ENCODE measurements at places on chromosomes 6 and 20.

DNA sequence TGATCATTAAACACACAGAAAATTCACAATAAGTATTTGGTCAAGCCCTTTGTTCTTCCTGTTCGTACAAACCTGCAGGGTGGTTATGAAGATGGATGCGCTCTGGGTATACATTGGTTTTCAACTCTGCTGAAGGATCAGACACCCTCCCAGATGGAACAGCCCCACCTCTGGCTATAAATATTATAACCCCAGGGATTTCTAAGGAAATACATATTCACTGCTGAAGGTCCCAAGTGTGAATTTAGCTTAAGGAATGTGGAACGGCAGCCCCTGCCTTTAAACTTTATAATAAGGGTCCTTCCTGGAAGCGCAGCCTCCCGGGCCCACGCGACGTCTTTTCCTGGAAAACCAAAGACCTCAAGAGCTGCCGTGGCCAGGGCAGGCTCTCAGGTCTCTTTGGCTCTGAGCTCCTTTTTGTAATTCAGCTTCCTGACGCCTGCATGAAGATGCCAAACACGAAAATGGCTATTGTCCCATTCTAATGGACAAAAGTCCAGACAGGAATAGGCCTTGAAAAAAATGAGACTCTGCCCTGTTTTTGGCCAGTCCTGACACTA is 172.4 kb upstream of the SSTR4 start:
- peak; percentile 74 for DNase-seq

GRCh38 chr6:141598487-141598886 is 534.2 kb upstream of the GJE1 start:
- no peak for DNase-seq

GRCh38 chr6:32887616-32888015 is 33.6 kb downstream of the PSMB9 start:
- no peak for DNase-seq

DNA sequence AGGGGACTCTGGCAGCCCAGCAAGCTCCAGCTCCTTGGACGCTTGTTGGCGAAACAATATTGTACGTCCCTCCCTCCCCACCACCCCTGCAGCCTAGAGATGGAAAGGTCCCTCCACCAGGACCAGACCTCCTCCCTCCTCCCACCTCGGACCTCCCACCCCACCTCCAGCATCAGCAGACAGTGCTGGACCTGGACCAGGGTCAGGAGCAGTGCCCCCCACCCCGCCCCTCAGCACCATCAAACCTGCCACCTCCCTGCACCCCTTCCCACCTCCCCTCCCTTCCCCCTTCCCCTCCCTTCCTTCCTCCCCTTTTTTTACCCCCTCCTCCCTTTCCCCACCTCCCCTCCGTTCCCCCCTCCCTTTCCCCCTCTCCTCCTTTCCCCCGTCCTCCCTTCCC is 98.4 kb downstream of the TAF4 start:
- DNase-seq, result peak; percentile 36

- no peak for DNase-seq
Observed at GRCh38 chr20:35718972-35719635, 19.9 kb downstream of the ROMO1 start.

GRCh38 chr20:38405132-38405531 is 30.0 kb downstream of the SNHG17 start:
- DNase-seq, result no peak

- no peak for DNase-seq
Observed at GRCh38 chr6:87494761-87495422, 22.1 kb downstream of the SLC35A1 start.

DNA sequence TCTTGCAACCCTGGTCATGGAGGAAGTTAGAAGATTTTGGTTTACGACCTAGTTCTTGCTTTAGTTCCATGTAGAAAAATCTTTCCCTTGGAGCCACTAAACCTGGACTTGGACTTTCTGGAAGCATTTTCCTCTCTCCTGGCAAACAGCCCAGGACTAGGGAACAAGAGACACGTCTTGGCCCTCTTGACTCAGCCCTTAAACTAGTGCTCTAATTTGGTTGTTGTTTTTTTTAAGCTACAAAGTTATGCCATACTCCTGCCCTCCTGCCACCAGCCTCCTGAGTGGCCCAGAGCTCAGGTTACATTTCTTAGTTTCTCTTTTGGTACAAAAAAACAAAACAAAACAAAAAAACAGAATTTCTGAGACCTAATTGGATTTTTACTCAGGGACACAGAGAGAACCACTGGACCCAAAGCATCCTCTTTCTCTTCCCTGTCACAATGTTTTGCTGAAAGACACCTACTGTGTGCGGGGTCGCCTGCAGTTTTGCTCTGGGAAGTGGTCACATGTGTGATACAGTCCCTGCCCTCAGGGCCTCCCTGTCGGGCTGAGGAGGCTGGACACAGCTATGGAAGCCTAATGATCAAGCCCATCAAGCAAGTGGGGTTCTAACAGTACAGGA is 32.3 kb upstream of the SCUBE3 start:
- DNase-seq, result no peak

GRCh38 chr20:60559462-60559861 is 601.2 kb downstream of the CDH26 start:
- DNase-seq, result no peak

DNA sequence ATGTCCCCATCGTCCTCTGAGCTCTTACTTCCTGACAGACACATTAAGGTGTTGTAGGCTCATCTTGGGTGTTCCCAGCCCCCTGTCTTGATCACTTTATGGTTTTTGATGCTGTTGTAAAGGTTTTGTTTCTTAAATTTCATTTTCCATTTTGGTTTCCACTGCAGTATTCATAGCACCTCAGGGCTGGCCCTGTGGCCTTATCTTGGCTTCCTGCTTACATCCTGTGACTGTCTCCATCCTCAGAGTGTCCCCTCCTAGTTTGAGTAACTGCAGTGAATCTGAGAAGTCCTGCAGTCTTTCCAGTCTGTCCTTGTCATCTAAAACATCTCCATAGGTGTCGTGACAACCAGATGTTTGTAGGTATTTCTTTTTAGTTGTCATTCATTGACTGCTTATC is 50.9 kb downstream of the JARID2 start:
- no peak for DNase-seq

- DNase-seq, result no peak
Observed at GRCh38 chr6:112234601-112235000, 19.8 kb downstream of the LAMA4 start.

GRCh38 chr20:42341654-42342053 is 723.5 kb upstream of the CHD6 start:
- no peak for DNase-seq

DNA sequence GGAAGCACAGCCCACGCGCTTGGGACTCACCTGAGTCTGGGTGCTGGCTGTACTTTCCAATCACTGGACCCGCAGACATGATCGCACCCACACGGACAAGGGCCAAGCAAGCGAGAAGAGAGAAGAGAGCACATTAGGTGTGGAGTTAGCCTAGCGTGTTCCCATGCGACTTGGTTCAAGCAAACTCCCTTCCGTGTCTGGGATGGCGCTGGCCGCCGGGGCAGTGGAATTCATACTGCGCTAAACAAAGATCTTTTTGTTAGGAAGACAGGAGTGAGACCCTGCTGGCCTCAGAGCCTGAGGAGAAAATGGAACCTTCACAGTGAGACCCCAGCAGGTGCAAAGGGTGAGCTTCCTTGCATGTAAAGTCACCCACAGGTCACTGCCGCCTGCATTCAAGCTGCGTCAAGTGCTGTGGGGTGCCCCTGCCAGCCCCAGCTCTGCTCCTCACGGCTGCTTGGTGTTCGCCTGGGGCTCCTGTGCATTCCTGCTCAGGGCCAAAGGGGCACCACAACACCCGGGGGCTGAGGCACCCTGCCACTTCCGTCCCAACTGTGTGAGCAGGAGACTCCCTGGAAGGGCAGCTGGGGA is 26.4 kb downstream of the PSMG4 start:
- peak; percentile 37 for DNase-seq

- DNase-seq, result no peak
Observed at GRCh38 chr6:21732731-21733130, 139.2 kb downstream of the SOX4 start.

DNA sequence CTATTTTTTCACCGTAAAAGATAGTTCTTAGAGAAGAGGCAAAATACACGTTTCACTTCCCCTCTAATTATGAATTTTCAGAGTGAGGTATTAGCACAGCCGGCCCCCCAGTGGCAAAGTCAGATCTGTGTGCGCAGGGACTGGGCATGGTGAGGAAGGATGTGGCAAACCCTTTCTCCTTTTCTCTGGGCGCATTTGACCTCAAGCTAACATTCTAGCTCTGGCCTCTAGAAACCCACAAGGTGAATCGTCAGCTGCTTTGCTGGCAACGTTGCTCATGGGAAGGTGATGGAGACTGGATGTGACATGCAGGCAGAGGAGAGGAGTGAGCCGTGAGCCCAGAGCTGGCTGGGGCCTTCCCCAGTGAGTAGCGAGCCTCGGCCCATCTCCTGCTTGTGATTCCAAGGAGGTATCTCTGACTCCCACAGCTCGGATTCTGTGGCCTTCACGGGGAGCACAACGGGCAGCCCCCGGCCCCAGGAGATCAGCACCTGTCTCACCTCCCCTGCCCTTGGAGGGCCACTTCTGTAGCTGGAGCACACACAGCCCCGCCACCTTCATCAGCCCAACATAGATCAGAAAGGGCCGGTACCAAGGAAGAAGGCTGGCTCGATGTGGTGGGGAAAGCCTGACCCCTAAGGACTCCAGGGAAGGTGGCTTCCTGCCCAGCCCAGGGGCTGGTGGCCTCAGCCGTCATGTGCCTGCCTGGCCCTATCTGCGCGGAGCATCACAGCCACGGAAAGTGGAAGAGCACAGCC is 152.8 kb downstream of the TAF4 start:
- DNase-seq, result no peak

DNA sequence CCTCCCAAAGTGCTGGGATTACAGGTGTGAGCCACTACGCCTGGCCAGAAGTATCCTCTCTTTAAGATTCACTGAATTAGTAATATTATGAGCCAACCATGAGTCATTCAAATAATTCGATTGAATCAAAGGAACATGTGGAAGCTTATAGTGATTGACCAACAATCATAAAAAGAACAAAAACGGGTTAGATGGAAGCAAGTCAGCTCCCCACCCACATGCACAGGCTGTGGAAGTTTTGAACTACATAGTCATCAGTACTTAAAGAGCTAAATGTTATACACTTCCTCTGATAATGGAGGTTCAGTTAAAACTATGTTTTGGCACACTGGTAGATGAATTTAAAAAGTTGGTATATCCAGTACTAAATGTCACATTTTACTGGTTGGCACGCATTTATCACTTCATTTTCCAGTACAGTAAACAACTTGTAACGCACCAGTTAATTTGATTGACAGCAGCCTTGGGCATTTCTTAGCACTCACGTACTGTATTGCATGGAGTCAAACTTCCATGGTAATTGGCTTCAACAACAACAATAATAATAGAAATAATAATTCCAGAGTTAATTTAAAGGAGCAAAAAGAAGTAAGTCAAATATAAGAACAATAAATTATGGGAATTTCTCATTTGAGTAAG is 1107.3 kb upstream of the MAP3K7 start:
- no peak for DNase-seq

- no peak for DNase-seq
Observed at GRCh38 chr20:47540443-47541354, 39.0 kb downstream of the NCOA3 start.

DNA sequence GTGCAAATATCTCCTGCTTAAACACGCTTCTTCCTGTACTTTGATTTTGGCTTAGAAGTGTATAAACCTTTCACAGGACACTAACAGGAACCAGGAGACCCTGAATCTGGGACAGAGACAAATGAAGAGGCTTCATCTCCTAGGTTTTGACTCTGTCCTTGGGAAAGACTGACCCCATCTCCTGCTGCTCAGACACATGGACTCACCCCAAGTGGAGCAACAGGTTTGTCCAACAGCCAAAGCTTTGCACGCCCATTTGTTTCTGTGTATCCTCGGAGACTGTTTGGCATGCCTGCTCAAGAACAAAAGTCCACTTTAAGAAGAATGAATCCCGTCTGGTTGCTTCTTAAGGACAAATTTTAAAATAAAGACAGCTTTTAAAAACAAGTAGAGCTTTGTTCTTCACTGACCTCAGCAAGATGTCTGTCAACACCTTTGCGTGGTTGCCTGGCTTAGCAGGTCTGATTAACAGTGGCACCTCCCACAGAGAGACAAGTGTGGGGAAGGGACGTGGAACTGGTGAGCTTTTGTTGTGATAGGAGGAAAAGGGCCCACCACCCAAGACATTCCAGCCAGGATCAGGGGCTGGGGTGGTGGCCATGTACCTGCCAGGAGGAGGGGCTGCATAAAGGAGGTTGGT is 202.6 kb downstream of the SOD2 start:
- peak; percentile 49 for DNase-seq
